ENCODE measurements at places on chromosomes 11 and 22.
A peak's percentile ranks its signal among the peaks of the same experiment; 100 is the strongest.

- DNase-seq, result no peak
Observed at GRCh38 chr11:78282821-78283220, 94.1 kb downstream of the USP35 start.

DNA sequence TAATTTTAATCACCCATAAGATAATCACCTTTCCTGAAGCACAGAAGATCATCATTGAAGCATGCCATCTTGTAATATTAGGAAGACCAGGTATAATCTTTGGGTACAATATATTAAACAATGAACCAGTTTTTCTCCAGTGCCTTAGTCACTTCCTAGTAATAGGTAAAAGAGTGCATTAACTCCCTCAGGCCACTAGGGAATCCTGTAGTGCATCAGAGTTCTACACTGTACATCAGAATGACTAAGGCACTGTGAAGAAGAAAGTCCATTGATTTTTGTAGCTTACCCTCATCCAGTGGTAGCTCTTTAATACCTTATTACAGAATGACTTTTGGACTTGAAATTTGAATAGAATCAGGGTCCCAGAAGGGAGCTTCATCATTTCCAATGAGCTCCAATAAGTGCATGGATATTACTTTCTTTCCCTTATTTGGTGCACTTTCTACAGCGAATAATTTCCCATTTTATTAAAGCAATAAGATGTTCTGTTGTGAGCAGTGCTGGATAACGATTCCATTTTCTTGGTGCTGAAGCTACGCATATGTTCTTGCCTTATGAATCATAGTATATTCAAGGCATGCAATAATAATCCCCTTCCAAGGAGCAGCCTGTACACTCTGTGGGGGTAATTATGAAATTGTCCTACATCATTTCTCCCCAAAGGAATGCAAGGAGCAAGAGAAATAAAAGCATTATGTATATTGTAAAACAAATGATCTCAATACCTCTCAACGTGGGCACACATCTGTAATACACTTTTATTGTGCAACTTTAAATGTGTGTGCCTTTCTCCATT is 4.7 kb downstream of the C11orf87 start:
- no peak for DNase-seq

DNA sequence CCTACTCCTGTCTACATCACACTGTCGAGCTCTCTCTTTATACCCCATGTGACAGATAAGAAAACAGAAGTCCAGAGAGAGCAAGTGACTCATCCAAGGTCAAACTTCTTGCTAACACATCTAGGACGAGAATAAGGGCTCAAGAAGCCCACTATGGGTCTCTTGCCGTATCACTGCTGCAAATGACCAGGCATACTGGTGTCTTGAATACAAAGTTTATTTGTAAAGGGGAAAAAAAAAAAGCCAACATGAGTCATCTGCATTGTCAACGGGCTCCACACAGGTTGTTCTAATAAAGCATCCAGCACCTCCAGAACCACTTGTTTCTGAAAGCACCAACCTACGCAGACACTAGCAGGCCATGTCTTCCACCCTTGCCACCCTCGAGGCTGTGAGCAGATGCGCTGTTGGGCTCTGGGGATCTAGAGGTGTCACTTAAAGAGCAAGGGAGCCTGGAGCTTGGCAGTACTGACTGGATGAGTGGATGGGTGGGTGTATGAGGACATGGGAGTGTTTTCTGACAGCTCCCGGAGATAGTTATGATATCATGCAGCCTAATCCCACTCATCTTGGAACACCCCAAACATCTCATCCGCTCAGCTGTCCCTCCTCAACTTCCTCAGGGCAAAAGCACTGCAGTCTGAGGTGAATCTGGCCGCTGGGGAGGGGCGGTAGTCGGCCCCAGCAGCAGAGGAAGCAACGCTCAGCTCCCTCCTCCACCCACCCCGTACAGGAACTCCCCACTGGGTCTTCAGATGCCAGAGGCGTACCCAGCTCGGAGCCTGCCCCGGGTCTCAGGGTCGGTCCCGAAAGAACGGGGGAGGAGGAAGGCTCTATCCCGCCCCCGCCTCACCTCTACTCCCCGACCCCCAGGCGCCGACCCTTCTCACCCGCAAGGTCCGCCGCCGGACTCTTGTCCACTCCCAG is 1.0 kb downstream of the SMCO4 start:
- DNase-seq, result peak; percentile 5

DNA sequence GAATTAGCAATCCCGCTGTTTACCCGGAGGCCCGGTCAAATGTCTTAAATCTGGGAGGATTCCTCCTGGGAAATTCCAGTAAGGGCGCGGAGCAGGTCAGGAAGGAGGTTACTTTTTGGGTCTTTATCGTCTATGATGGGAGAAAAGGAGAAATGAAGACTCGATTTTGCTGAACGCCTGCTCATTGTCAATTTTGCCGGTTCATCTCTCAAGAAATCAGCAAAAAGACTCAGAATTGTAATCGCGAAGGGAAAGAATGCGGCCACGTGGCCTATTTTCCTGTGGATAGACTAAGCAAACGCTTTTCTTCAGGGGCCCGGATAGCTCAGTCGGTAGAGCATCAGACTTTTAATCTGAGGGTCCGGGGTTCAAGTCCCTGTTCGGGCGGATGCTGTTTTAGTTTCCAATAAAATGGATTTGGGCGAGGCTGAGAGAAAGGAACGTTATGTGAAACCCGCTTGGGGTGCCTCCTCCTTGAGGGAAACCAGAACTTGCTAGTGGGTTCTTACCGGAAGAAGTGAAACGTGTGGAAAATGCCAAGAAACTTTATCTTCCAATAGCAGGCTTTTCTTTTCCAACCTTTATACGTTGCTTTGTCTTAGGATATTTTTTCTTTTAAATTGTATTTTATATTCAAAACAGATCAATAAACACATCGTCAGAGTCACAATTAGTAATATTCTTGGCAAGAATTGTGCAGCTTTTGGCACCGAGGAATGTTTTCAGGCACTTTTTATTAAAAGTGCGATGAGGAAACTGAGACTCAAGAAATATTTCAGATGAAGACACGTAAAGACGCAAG is 45.0 kb downstream of the OR4D9 start:
- no peak for DNase-seq

DNA sequence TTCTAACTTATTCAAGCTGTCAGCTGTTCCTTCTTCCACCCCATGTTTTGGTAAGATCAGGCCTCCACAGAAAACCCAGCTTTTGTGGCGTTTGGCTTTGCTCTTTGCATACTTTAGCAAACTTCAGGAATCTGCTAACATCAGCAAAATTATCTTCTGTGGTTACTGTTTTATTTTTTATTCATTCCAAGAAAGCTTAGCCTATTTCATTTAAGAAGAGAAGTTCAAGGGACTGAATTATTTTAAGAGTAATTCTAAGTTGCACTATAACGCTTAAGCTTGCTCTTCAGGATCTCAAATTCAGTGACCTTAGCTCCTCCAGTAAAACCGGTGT is 1.1 kb downstream of the JHY start:
- no peak for DNase-seq

GRCh38 chr22:20953668-20954500 is 13.2 kb upstream of the AIFM3 start:
- DNase-seq, result no peak

DNA sequence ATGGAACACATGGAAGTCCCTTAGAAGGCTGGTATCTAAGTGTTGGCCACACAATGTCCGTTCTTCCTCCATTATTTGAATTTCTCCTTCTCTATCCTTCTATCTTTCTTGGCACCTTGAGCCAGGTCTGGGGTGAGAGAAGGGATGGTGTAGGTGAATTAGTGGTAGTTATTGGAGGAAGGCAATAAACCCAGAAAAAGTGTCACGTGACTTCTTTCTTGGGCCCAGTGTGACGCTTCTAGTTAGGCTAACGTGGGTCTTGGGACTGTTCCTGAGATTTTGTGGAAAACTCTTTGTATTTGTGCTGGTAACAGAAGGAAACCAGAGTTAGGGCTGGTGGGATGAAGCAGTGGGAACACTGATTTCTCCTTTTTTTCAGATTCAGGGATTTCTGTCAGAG is 53.1 kb upstream of the ELF5 start:
- no peak for DNase-seq

GRCh38 chr22:39364714-39365491 is 15.1 kb downstream of the SYNGR1 start:
- no peak for DNase-seq

- no peak for DNase-seq
Observed at GRCh38 chr11:95104121-95104830, 14.6 kb downstream of the ENDOD1 start.
